ENCODE measurements at places on chromosomes 7 and 10.

DNA sequence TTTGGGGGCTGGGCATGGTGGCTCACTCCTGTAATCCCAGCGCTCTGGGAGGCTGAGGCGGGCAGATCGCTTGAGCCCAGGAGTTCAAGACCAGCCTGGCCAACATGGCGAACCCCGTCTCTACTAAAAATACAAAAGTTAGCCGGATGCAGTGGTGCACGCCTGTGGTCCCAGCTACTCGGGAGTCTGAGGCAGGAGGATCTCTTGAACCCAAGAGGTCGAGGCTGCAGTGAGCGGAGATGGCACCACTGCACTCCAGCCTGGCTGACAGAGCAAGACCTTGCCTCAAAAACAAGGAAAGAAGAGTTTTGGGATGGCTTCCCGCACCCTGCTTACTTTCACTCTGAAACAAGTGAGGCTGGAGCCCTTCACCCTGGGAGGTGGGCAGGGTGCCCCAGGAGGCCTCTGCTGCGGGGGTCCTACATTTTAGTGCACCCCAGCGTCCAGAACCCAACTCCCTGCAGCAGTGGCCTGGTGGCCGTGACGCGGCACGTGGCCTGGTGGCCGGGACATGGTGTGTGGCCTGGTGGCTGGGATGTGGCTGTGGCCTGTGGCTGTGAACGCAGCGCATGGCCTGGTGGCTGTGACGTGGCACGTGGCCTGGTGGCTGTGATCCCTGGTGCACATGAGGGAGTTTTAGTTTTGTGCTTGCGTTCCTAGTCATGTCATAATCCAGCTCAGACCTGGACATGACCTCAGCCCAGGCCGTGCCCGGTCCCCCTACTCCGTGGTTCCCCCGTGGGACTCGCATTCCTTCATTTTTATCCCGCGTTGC, 9.3 kb downstream of the KNDC1 start:
- DNase-seq: no peak

- DNase-seq: no peak
Observed at GRCh38 chr7:131157530-131158243, 170.0 kb upstream of the MKLN1 start.

DNA sequence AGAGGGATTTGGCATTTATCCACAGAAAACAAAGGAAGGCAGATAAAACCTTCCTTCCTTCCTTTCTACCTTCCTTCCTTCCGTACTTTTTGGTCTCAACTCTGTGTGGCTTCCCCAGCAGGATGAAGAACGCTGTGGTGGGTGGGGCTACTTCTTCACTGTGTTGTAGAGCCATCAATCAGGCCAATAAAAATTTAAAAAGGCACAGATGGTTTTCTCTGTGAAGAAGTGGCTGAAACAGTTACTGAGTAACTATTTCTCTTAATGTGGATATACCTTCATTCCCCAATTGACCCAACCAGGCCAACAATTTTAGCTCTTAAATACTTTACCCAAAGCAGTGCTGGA, 75.8 kb downstream of the ZNF92 start:
- no peak for DNase-seq

DNA sequence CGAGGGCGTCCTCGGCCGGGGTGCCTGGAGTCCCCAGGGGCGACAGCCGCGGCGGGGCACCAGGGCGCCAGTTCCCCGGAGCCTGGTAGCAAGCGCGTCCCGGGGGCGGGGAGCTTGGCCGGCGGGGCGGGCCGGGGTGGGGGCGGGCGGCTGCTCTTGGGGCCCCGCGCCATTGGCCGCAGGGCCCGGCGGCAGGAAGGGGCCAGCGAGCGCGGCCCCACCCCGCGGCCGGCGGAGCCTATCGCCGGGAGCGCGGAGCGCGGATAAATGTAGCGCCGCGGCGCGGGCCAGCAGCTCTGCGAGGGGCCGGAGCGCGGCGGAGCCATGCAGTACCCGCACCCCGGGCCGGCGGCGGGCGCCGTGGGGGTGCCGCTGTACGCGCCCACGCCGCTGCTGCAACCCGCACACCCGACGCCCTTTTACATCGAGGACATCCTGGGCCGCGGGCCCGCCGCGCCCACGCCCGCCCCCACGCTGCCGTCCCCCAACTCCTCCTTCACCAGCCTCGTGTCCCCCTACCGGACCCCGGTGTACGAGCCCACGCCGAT, at the start of gene HHEX:
Gene HHEX, plus strand, starts transcription at position 293 of the 548 bp plus-strand sequence. Its CDS starts 32 bp downstream, at position 325.
- DNase-seq: peak; percentile 75

DNA sequence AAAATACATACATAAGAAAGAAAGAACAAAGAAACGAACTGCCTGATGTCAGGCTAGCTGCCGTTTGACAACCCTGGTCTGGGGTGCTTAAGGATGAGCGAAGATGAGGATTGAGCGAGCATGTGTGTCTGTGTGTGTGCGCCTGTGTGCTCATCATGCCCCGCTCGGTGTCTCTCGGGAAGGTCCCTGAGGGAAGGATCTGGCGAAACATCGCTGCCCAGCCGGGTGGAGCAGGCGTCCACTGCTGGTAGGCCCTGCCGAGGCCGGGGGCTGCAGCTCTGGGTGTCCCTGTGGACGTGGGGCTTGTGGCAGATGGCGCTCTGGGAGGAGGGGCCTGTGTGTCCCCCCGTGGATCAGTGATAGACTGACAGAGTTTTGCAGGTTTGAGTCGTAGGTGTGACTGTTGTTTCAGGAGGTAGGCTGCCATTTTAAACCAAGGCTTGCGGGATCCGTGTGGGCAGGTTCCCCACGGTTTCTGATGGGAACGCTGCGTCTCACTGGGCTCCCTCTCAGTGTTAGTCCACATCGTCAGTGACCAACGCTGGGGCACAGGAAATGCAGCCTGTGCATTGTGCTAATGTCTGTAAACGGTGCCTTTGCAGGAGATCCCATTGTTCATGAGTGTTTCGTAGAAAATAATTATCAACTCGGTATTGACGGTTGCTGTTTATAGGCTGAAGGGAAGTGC, 5.9 kb upstream of the SUN1 start:
- no peak for DNase-seq

- no peak for DNase-seq
Observed at GRCh38 chr10:133180965-133181639, 21.1 kb downstream of the KNDC1 start.

DNA sequence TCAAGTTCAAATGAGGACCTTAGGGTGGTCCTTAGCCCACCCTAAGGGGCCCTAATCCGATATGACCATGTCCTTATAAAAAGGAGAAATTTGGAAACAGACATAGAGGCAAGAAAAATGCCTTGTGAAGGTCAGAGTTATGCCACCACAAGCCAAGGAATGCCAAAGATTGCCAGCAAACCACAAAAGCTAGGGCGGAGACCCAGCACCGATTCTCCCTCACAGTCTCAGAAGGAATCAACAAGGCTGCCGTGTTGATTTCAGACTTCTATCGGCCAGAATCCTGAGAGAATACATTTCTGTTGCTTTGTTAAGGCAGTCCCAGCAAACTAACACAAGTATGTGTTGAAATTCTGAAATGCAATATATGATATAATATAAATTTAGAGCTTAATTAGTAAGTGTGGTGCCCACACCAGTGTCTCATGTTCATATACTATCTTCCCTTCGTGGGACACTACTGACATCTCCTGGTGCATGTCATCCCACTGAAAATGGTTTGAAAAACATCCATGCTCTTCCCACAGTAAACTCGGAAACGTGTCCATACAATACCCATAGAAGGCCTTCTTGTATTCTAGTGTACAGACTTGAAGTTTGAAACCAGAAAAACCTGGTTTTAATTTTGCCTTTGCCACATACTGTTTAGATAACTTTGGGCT, 349.0 kb downstream of the TNS3 start:
- DNase-seq: no peak

DNA sequence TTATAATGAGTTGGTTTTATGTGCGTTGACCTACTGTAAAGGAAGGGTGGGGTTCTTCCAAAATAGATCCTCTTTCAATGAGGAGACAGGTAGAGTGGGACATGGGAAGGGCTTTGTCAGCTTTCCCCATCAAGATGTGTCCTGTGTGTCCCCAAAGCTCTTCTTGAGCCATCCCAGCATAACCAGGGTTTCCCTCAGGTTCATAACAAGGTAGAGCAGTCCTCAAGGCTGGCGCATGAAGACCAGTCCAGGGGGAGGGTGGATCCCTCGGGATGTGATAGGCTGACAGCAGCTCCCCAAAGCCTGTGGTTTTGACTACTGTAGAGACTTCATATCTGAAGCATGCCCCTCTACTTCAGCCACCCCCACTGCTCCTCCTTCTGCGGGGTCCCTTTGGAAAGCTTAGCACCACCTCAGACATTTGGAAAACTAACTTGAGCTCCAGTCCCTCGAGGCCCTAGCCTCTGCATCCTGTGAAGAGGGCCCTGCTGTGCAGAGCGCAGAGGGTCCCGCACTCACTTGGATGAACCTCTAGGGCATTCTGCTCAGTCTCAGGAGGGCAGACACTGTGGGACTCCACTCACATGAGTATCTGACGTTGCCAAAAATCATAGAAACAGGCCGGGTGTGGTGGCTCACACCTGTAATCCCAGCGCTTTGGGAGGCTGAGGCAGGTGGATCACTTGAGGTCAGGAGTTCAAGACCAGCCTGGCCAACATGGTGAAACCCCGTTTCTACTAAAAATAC, 1.1 kb upstream of the GIMAP8 start:
- no peak for DNase-seq

DNA sequence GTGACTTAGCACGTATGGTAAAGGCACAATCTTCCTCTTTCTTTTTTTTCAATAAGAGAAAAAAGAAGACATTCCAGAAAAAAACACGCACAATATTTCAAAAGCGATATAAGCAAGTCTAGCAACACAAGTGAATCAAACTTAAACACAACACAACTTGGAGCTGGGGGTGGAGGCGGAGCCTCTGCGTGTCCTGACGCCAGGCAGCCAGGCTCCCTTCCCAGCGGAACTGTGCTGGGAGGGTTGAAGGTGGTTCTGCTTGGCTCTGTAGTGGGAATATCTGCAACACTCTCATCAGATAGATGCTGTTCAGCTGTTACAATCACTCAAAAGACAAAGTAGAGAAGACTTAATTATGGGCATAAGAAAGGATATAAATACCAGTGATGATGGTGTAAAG, 211.4 kb downstream of the WDR37 start:
- DNase-seq: no peak

- DNase-seq: no peak
Observed at GRCh38 chr7:69837387-69838068, 239.3 kb downstream of the AUTS2 start.

- DNase-seq: no peak
Observed at GRCh38 chr10:60281331-60281730, 108.3 kb downstream of the ANK3 start.

All from CD14-positive monocyte (primary cell).